ENCODE measurements at places on chromosomes 16 and 17. TPM values are rescaled to one million over a fixed set of nuclear protein-coding genes. Genes with fewer than 3 reads are reported as not detected.

The FMNL1 gene
- polyA plus RNA-seq, result 8.2 TPM

GRCh38 chr17:36524428-36524876, 10.2 kb downstream of the MYO19 start:
- no peak for DNase-seq

DNA sequence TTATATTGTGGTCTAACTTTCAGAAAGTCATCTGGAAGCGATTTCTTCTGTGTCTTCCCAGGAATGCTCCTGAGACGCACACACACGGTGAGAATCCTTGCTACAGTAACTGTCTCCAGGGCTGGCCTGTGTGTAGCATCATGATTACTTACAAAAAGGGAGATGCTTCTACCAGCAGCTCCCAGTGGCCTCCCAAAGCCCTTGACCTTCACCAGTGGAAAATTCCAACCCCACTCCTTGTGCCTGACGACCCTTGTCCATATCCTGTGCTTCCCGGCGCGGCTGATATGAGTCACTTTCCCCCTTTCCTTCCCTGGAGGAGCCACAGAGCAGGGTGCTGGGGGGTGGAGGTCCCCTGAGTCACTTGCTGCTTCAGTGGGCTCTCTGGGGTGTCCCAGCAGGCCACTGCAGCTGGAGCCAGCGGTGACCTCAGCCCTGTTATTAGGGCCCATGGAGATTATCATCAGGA, 22.1 kb upstream of the NAT9 start:
- DNase-seq, result no peak

The CCT6B gene
- polyA plus RNA-seq, result 4.2 TPM

The AIPL1 gene
- not detected for polyA plus RNA-seq

The ABCA8 gene
- polyA plus RNA-seq, result 49.8 TPM

The CDH8 gene
- 1.1 TPM for polyA plus RNA-seq

- no peak for DNase-seq
These were observed 3.7 kb upstream of the PER1 start for GRCh38 chr17:8155996-8156245.

DNA sequence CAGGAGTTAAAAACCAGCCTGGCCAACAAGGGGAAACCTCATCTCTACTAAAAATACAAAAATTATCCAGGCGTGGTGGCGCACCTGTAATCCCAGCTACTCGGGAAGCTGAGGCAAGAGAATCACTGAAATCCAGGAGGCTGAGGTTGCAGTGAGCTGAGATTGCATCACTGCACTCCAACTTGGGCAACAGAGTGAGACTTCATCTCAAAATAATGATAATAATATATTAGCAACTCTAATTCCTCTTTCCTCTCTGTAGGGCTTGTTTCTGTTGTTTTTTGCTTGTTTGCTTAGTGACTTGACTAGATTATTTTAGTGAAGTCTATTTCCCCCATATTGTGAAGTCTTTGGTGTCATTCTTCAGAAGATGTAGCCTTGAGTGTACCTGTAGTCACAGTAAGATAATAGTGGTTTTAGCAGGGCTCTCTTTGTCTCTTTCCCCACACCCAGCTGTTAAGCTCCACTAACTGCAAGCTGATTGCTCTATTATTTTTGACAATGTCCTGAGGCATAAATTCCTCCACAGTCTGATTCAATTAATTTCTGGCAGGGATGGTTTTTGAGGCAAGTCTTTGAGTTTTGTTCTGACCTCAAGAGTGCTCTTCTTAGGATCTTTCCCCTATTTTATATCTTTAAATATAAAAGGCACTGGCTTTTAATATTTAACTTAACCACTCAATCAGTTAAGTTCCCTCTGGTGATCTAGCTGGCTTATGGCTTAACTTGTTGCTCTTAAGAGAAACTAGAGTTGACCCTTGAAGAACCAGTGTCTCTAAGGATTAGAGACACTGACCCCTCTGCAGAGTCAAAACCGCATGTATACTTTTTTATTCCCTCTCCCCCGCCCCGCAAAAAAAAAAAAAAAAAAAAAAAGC, 18.6 kb upstream of the TNFSF12 start:
- DNase-seq, result no peak

DNA sequence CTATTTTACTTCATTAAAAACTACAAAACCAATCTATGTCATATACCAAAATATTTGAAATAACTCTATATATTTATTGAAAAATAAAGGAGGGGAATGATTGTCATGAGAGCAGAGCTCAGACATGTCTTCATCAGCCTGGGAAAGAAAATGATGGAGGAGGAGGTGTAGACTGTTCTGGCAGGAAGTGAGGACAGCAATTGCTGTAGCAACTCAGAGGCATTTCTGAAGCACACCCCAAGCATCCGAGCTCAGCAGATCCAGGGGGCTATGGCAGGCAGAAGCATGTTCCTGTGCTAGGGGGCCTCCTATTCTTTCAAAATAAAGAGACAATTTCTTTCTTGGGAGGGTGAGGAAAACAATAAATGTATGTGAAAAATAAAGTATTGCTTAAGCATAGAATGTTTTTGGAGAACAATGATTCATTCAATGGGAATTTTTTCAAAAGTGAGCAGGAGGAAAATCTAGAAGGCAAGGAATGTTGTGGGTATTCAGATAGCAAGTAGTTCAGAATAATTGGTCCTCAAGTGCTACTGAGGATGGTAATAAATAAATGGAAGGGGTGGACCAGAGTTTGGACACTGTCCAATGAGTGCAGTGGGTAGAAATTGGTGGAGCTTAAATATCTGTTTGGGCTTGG, 383.4 kb downstream of the CDH11 start:
- DNase-seq, result no peak

DNA sequence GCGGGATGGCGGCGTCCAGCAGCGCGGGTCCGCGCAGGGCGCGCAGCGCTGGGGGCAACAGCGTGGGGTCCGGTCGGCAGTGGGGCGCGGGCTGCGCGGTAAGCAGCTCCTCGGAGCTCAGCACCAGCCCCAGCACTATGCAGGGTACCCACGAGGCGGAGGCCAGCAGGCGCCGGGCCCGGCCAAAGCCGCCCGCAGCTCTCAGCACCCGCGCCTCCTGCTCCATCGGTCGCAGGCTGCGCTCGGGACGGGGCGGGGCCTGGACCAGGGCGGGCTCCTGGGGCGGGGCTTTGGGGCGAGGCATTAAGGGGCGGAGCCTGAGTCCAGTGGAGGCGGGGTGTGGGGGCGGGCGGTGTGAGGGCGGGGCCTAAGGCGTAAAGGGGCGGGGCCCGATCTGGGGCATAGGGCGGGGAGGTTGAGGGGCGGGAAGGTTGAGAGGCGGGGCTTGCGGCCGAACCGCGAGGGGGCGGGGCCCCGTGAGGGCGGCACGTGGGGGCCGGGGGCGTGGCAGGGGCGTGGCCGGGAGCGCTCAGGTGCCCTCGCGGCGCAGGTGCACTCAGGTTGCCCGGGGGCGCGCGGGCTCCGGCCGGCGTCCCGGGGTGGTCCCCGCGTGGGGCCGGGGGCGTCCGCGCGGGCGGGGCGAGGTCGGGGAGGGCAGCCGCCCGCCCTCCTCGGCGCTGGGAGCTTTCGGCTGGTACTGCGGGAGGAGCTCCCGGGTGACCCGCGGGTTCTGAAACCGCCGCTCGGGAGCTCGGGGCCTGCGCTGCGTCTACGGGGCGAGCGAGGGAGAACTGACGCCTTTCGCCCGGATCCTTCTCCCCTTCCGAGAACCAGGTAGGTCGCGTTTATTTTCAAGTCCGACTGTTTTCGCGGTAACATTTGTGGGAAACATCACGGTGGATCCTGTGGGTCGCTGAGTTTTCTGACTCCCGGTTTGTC, 1.4 kb upstream of the SLC22A31 start:
- peak; percentile 36 for DNase-seq

The ZDHHC7 gene
- polyA plus RNA-seq, result 68.4 TPM

DNA sequence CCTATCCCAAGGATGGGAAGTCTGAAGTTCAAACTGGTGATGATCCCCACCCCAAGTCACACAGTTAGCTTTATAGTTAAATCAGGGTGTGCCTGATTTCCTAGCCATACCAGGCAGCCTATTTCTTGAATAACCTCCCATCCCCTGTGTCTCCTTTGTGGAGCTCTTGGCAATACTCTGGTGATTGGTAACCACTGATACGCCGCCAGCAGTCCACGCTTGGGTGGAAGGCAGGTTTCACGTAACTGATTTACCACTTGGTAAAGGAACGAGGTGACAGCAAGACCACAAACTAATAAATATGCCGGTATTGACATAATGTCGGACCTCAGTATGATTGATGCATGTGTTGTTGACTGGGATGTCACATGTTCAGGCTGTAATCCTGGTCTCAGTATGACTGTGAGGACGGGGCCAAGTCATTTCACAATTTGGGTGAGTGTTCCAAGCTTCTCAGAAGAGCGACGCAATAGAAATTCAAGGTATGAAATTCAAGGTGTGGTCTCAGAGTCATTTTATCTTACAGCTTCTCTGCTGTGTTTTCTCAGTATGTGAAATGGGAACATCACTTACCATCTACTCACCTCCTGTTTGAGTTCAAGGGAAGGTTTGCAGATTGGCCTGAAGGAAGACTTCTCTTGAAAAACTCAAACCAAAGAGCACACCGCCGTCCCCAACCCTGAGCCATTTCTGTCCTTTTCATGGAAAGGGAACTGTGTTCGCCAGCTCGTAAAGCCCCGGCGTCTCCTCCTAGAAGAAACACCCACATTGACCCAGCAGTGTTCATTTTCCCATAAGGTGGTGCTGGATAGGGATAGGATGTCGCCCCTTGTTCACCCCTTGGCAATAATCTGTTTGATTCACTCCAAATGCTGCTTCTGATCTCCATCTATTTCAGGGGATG, 678.9 kb downstream of the WWOX start:
- DNase-seq, result no peak

GRCh38 chr17:56114469-56114868, 38.8 kb upstream of the ANKFN1 start:
- DNase-seq, result no peak

The KLHL10 gene
- 0.14 TPM for polyA plus RNA-seq

The IL17C gene
- not detected for polyA plus RNA-seq

- DNase-seq, result peak; percentile 99
These were observed at the start of the genes ATPAF2 and GID4 for GRCh38 chr17:18038861-18039534. ATPAF2 (minus strand) TSS chr17:18039168; CDS start chr17:18039013, 155 bp downstream. GID4 (plus strand) TSS chr17:18039408; CDS start chr17:18039465, 57 bp downstream.

DNA sequence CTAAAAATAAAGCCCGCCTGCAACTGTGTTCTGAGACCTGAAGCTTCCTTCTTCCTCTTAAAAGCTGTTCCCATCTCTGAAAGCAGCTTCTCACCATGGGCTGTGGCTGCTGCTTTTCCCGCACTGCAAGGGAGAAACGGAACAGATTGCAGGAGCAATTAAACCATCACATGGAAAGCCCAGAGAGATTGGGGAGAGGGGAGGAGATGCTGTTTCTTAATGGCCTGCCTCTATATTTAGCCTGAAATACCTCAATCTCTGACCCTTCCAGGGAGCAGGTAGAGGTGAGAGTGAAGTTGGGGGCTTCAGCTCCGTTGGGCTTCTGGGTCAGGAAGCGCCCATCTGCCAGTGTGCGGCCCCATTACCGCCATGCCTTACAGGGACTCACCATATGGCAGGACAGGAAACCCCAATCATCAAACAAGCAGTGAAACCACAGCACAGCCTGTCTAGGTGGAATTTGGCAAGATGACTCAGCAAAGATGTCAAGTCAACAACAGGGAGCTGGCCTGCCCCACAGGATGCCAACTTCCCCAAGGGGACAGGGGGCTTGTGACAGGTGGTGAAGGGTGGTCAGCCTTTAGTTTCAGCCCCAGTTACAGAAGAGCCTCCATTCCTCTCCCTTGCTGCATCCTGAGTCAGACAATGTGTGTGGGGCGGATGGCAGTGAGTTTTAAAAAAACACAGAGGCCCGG, 286.6 kb upstream of the CCL2 start:
- DNase-seq, result no peak
